HAP-1 (cell line): ENCODE measurements at places on chromosomes 16 and 17.

DNA sequence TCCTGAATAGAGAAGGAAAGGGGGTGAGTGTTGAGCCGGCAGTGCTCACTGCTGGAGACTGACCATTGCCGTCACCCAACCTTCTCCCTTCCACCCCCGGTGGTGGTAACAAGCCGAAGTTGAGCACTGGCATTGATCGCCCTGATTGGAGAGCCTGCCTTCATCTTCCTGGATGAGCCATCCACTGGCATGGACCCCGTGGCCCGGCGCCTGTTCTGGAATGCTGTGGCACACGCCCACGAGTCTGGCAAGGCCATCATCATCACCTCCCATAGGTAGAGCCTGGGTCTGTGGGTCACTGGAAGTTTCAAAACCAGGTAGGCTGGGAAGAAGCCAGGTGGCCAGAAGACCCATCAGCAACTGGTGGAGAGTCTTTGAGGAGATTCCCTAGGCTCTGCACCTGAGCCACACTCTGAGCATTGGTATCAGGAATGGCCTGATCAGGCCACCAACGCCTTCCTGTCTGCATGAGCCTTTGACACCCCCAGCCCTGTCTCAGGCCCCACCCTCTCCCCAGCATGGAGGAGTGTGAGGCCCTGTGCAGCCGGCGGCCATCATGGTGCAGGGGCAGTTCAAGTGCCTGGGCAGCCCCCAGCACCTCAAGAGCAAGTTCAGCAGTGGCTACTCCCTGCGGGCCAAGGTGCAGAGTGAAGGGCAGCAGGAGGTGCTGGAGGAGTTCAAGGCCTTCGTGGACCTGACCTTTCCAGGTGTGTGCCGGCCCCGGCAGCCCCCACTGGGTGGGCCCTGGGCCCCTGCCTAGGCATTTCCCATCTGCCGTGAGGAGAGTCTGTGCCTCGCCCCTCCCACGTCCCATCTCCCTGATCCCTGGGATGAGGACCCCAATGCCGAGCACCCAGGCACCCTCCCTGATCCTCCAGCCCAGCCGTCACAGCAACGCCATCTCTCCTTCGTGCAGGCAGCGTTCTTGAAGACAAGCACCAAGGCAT is 4.9 kb upstream of the CCNF start:
- no peak for DNase-seq

- DNase-seq, result peak; percentile 28
Measured at GRCh38 chr17:79023886-79024771, at the start of gene C1QTNF1. C1QTNF1 (plus strand) TSS chr17:79024169; CDS start chr17:79043969, 19,800 bp downstream.

- DNase-seq, result no peak
Measured at GRCh38 chr16:88569614-88569984, 604 bp upstream of the ZC3H18 start.

- peak; percentile 43 for DNase-seq
Measured at GRCh38 chr16:5025171-5025632, 8.5 kb downstream of the NAGPA start.

- DNase-seq, result no peak
Measured at GRCh38 chr17:78726513-78726912, 55.6 kb downstream of the CYTH1 start.

GRCh38 chr16:80058214-80058613 is 457.7 kb upstream of the MAF start:
- DNase-seq, result no peak

DNA sequence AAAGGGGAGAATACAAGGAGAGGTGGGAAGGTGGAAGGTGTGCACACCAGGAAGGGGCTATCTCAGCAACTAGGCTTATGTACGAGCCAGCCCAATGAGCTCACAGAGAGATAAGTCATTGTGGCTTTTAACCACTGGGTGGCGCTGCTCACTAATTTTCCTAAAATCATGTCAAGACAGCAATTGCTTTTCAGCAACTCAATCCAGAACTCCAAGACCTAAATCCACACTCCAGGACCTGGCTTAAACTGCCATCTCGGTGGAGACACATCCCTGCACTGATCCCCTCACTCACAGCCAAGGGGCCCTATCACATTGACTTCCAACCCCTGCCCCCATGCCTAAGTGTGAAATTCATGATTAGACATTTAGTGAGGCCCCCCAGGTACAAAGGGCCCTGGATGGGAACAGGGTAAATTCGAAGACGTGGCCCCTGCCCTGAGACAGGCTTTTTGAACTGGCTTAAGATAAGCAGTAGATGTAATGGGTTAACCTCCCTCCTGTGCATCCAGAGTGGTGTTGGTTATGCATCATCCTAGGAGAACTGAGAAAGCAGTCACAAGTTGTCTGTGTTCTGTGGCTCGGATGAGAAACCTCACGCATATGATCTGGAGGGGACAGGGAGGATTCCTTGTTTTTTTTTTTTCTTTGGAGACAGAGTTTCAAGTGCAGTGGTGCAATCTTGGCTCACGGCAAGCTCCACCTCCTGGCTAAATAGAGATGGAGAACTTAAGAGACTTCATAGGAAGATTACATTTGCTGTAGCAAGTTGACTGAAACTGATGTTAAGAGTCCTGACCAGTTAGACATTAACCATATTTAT is 11.5 kb downstream of the CCL16 start:
- DNase-seq, result peak; percentile 68

GRCh38 chr17:79988185-79988971 is 47.3 kb downstream of the TBC1D16 start:
- DNase-seq, result no peak

- no peak for DNase-seq
Measured at GRCh38 chr16:5580296-5580695, 482.7 kb upstream of the EEF2KMT start.

- peak; percentile 60 for DNase-seq
Measured at GRCh38 chr17:57495771-57496170, 239.4 kb downstream of the MSI2 start.

DNA sequence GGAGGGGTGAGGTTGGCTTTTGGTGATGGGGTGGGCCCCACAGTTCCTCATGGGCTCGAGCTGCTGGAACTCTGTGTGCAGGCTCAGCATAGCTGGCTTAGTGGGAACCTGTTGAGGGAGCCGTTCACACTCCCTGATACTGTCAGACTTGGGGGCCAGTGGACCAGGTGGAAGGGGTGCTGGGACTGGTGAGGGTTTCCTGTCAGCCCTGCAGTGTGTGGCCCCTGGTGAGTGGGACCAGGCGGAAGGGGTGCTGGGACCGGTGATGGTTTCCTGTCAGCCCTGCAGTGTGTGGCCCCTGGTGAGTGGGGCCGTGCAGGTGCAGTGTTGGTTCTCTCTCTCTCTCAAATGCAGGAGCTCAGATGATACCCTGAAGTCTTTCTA is 45.1 kb upstream of the ZNF750 start:
- DNase-seq, result no peak

DNA sequence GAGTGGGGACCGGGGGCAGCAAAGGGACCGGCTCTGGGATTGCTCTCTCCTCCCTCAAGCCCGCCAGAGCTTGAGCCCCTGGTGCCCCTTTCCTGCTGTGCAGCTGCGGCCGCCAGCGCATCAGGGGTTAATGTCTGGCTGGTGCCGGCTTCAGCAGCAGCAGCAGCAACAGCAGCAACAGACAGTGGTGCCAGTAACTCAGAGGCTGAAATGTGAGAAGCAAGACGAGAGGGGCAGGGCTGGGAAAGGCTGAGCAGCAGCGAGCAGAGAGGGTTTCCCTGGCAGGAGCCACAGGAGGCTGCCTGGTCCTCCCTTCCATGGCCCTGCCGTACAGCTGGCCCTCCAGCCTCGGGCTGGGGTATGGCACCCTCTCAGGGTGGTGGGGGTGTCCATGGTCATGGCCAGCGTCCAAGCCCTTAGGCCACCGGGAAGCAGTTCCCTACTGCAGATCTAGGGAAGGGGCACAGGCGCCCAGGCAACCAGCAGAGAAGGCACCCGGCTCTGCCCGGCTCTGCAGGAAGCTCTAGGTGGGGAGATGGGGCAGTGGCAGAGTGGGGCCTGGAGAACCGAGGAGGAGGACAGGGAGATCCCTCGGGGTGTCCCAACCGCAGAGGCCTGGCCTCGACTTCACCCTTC is 21.1 kb upstream of the TFAP4 start:
- DNase-seq, result no peak

DNA sequence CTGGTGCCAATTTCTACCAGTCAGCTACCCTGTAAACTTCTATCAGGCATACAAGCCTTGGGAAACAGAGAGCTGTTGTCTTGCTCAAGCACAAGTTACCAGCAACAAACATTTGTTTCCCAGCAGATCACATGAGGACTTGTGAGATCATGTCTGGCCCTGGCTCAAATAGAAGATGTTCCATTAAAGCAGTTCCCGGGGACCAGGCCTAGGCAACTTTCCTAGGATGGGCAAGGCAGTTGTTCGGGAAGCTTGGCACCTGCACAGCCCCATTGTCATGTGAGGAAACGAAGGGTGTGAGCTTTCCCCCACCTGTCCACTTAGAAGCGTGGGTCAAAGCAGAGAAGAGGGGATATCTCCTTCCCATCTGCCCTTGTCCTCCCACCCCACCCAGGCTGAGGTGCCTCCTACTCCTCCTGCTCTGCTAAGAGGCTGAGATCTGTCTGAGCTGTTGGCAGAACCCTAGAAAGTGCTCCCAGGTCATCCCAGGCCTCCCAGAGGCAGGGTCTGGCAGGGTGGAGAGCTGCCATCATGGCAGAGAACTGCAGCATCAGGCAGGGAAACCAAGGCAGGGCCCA is 11.2 kb upstream of the SLC47A2 start:
- DNase-seq, result no peak

GRCh38 chr16:79163691-79164387 is 436.7 kb downstream of the MAF start:
- DNase-seq, result no peak

- no peak for DNase-seq
Measured at GRCh38 chr17:79038545-79039135, 14.7 kb downstream of the C1QTNF1 start.

GRCh38 chr17:57319806-57320205 is 63.5 kb downstream of the MSI2 start:
- DNase-seq, result no peak

GRCh38 chr16:58842746-58843145 is 108.6 kb upstream of the GOT2 start:
- DNase-seq, result no peak
